Suprapubic skin (tissue), 4 donors: ENCODE measurements at places on chromosomes 12 and 14.
A peak's percentile ranks its signal among the peaks of the same experiment; 100 is the strongest.

- peaks cover 3% of the 10 kb centered on the region for H3K36me3 ChIP-seq
- H3K27ac ChIP-seq = no peak overlapping the region
- H3K4me1 ChIP-seq = peaks cover 8% of the 10 kb centered on the region
- DNase-seq = no peak
Observed at GRCh38 chr12:57340104-57340503, 89.1 kb upstream of the STAC3 start.

DNA sequence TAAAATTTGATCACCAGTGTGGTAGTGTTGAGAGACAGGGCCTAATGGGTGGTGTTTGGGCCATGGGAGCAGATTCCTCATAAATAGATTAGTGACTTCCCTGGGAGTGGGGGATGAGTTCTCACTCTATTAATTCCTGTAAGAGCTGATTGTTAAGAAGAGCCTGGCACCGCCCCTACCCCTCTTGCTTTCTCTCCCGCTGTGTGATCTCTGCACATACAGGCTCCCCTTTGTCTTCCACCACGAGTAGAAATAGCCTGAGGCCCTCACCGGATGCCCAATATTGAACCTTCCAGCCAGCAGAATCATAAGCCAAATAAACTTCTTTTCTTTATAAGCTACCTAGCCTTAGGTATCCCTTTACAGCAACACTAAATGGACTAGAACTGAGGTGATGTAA is 31.9 kb upstream of the CAND1 start:
- no peaks in the 10 kb centered on the region for H3K27me3 ChIP-seq
- H3K27ac ChIP-seq = no peak overlapping the region
- no peaks in the 10 kb centered on the region for H3K36me3 ChIP-seq
- no peak overlapping the region for H3K4me3 ChIP-seq

DNA sequence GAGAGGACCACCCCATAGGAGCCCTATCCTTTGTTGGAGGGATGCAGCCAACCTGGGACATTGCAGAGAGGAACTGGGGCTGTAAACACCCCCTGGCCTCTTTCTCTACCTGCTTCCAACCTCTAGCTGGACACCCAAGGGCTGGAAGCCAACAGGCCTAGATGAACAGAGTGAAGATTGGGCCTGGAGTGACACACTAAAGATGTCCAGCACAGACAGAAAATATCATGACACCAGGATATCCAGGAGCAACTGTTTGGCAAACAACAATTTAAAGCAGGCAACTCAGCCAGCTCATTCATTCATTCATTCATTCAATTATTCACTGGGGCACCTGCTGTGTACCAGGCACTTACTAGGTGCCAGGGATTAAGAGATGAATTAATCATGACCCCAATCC is 125.0 kb upstream of the NCOR2 start:
- no peak for DNase-seq
- H3K36me3 ChIP-seq = no peaks in the 10 kb centered on the region
- no peak overlapping the region for H3K4me3 ChIP-seq

GRCh38 chr12:33439587-33440011 is at the start of gene SYT10:
TSS of gene SYT10 (minus strand) at chr12:33439819. CDS start at chr12:33439522, 297 bp downstream.
- no peaks in the 10 kb centered on the region for H3K36me3 ChIP-seq
- peaks cover 18% of the 10 kb centered on the region for H3K4me1 ChIP-seq
- peaks cover 34% of the 10 kb centered on the region for H3K27me3 ChIP-seq
- H3K4me3 ChIP-seq = peak within 1 kb of the TSS; percentile 59

DNA sequence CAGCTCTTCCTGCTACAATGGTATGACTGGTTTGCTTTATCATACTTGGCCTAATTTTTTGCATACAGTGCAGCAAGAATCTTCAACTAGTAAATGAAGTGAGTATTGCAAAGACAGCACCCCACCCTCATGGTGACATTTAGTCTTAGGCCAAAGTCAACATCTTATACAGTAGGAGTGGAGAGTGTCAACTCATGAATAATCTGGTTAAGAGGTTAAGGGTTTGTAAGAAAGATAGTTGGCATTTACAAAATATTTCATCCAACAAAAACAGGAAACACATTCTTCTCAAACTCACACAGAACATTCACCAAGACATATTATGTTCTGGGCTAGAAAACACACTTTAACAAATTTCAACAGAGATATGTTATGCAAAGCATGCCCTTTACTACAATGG is 2.2 kb upstream of the OAS1 start:
- H3K27ac ChIP-seq = no peak overlapping the region
- no peaks in the 10 kb centered on the region for H3K36me3 ChIP-seq
- H3K4me3 ChIP-seq = no peak overlapping the region
- no peak for DNase-seq
- peaks cover 53% of the 10 kb centered on the region for H3K4me1 ChIP-seq

- H3K4me1 ChIP-seq = peaks cover 49% of the 10 kb centered on the region
- H3K27me3 ChIP-seq = no peaks in the 10 kb centered on the region
- H3K27ac ChIP-seq = peak overlapping the region; percentile 80
Observed at GRCh38 chr12:50111395-50111692, 692 bp upstream of the COX14 start.

DNA sequence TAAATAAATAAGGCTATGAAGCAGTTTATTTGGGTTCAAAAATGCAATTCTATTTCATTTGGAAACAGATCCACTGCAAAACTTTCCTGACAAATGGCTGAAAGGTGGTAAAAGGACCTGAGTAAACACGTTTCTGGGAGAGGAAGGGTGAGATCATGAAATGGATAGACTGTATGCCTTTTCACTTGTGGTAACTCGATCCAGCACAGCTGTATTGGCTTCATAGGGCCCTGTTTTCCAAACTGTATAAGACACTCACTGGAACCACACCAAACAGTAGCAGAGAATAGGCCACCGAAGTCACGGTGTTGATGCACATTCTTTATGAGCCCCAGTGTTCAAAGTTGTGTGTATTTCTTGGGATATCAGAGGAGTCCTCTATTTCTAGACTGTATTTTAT is 325.2 kb upstream of the DIO2 start:
- no peak overlapping the region for H3K4me3 ChIP-seq
- H3K27me3 ChIP-seq = no peaks in the 10 kb centered on the region
- H3K36me3 ChIP-seq = no peaks in the 10 kb centered on the region
- no peaks in the 10 kb centered on the region for H3K4me1 ChIP-seq
- no peak for DNase-seq

DNA sequence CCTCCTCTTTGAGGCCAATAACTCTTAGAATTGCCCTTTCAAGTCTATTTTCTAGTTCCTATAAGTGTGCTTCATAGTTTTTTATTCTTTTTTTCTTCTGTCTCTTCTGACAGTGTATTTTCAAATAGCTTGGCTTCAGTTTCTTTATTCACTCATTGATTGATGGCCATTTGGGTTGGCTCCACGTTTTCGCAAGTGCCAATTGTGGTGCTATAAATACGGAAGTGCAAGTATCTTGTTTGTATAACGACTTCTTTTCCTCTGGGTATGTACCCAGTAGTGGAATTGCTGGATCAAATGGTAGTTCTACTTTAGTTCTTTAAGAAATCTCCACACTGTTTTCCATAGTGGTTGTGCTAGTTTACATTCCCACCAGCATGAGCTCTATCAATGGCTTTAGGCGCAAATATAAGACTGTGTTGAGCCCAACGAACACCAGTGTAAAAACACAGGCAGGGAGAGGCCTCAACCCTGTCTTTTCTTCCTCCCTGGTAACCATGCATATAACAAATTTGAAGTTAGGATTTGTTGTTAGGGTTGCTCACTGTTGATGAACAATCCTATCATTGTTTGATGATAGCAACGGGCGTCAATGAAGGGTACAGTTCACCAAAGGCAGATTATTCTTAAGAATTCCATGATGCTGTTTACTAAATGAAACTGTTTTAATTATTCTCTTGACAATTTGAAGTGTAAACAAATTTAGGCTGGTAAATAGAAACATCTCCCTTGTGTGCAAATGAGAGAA is 13.3 kb upstream of the LMNTD1 start:
- no peaks in the 10 kb centered on the region for H3K36me3 ChIP-seq
- no peak overlapping the region for H3K4me3 ChIP-seq
- no peaks in the 10 kb centered on the region for H3K27me3 ChIP-seq
- no peak for DNase-seq
- H3K27ac ChIP-seq = no peak overlapping the region
- peaks cover 3% of the 10 kb centered on the region for H3K4me1 ChIP-seq
